ENCODE measurements at places on chromosomes 11 and 22.

DNA sequence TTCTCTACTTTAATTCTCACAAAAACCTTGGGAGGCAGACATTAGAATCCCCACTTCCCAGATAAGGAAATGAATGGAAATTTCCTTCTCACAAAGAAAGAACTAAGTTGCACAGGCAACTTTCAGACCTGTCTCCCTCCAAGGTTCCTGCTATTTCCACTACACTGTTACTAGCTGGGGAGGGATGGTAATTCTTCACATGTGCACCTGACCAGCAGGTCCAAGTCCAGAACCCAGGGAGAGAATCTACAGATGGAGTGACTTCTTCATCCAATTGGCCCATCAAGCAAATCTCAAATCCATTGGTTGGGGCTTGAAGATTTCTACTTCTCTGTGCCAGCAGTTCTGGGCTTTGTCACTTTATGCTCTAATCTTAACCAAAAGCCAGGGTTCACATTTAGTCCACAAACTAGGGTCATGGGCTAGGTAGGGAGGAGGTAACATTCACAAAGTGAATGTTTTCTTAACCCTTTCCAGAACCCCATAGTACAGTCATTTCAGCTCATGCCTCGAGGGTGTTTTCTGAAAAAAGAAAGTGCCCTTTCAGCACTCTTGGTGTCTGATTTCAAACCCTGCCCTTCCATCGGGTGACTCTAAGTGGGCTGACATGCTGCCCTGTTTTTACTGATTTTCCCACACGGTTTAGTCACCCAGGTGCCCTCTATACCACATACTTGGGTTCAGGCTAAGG is 2.7 kb downstream of the POU2AF1 start:
- no peak overlapping the region for H3K4me3 ChIP-seq
- H3K27me3 ChIP-seq: no peaks in the 10 kb centered on the region
- peaks cover 18% of the 10 kb centered on the region for H3K4me1 ChIP-seq
- H3K36me3 ChIP-seq: no peaks in the 10 kb centered on the region
- H3K27ac ChIP-seq: no peak overlapping the region

GRCh38 chr11:86476109-86476861 is 101.6 kb downstream of the CCDC81 start:
- H3K4me3 ChIP-seq: no peak overlapping the region
- peaks cover 6% of the 10 kb centered on the region for H3K4me1 ChIP-seq
- peak overlapping the region; percentile 55 for H3K27ac ChIP-seq
- H3K27me3 ChIP-seq: no peaks in the 10 kb centered on the region

- H3K36me3 ChIP-seq: no peaks in the 10 kb centered on the region
- no peaks in the 10 kb centered on the region for H3K27me3 ChIP-seq
- H3K4me1 ChIP-seq: no peaks in the 10 kb centered on the region
- H3K27ac ChIP-seq: peak overlapping the region; percentile 100
Observed at GRCh38 chr11:67373648-67374570, 511 bp upstream of the CLCF1 start.

DNA sequence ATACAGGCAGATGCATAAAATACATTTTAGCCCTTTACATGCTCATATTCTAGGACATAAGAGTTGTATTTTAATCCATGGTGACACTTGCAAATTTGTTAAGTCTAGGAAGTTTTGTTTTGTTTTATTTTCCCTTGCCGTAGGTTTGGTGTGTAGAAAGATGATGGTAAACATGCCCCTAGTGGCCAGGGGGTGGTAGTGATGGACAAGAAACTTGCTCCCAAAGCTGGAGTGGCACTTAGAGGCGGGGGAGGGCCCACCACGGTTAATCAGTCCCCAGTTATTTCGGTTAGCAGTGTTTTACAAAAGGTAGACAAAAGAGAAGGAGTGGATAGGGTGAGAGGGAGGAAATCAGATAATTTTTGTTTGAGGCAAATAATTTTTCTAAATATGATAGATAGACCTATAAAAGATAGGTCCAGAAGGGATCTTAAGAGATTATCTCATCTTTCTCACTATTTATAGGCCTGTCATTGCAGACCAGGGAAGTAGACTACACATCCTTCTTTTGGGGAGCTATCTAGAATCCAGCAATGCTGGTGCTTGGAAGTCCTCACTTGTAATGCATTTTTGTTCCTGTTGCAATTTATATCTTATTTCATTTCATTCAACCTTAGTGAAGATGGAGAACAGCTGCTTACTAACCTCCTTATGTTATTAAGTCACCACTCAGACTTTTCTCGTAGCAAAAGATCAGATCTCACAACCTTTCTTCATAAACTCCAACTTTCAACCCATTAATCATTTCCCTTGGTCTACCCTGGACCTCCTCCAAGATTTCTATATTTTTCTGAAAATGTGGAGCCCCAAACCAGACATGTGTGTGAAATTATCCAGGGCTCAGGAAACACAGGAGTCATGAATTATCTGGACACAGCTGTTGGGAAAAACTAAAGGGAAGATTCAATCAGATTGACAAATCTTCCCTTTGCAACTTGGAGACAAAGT is 5.9 kb upstream of the BDNF start:
- H3K4me3 ChIP-seq: no peak overlapping the region
- H3K27me3 ChIP-seq: peaks cover 18% of the 10 kb centered on the region
- no peaks in the 10 kb centered on the region for H3K4me1 ChIP-seq
- no peaks in the 10 kb centered on the region for H3K36me3 ChIP-seq

GRCh38 chr11:64146036-64146955 is 19.6 kb downstream of the MACROD1 start:
- no peaks in the 10 kb centered on the region for H3K27me3 ChIP-seq
- peak overlapping the region; percentile 80 for H3K27ac ChIP-seq
- H3K36me3 ChIP-seq: no peaks in the 10 kb centered on the region
- no peak overlapping the region for H3K4me3 ChIP-seq
- H3K4me1 ChIP-seq: peaks cover 2% of the 10 kb centered on the region

DNA sequence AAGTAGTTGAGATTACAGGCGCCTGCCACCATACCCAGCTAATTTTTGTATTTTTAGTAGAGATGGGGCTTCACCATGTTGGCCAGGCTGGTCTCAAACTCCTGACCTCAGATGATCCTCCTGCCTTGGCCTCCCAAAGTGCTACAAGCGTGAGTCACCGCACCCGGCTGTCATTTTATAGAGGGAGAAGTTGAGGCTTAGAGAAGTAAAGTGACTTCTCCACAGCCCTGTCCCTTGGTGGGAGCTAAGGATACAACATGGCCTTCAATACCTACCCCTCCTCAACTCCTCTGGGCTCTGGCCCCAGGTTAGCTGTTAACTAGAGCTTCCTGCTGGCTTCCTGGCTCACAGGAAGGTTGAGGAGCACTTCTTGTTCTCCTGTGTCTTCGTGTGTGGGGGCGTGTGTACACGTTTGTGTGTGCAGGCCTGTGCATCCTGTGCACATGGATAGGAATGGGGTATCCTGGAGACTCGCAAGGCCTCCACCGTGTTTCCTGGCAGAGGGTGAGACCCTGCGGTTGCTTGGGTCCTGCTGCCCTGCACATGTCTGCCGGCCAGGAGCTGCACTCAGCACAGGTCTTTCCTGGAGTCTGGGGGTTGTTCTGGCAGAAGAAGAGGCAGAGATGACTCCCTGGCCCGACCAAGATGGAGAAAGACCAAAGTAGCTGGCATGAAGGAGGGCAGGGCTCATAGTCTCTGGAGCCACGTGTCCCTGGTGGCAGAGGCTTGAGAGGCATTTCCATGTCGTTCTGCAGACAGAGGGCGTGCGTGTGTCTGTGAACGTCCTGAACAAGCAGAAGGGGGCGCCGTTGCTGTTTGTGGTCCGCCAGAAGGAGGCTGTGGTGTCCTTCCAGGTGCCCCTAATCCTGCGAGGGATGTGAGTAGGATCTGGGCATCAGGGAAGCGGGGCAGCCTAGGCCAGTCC is 2.4 kb downstream of the SIDT2 start:
- peak; percentile 92 for DNase-seq
- peak overlapping the region; percentile 92 for H3K27ac ChIP-seq
- no peak overlapping the region for H3K4me3 ChIP-seq
- H3K4me1 ChIP-seq: peaks cover 47% of the 10 kb centered on the region

DNA sequence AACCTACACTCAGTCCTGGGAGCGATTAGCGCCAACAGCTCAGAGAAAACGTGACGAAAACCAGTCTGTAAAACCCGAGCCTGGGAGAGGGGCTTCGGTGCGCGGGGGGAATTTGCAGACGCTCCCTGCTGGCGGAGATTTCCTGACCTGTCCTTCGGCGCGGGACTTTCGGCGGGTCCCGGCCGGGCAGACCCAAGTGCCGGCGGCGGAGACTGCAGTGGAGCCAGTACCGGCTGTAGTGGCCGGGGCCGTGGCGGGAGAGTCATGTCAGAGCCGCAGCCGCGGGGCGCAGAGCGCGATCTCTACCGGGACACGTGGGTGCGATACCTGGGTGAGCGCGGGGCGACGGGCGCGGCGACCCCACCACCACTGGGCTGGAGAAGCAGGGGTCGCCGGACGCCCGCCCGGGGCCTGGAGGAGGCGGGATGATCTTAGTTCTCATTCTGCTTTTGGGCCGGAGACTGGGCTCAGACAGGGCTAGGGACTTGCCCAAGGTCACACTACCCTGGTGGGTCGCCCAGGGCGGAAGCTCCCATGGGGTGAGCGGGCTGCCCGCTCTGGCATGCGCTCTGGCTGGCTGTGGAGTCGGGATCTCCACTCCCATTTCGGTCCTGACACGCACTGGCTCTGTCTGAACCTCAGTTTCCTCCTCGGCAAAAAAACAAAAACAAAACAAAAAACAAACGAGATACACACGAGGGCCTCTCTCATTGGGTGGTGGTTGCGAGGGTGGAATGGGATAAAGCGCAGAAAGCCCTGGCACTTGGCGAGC is at the start of gene MTFP1:
Gene MTFP1, plus strand, starts transcription at position 153 of the 772 bp plus-strand sequence. Its CDS starts 112 bp downstream, at position 265.
- peak within 1 kb of the TSS; percentile 67 for H3K4me3 ChIP-seq
- H3K27me3 ChIP-seq: no peaks in the 10 kb centered on the region
- H3K27ac ChIP-seq: peak within 1 kb of the TSS; percentile 91
- peaks cover 6% of the 10 kb centered on the region for H3K36me3 ChIP-seq

DNA sequence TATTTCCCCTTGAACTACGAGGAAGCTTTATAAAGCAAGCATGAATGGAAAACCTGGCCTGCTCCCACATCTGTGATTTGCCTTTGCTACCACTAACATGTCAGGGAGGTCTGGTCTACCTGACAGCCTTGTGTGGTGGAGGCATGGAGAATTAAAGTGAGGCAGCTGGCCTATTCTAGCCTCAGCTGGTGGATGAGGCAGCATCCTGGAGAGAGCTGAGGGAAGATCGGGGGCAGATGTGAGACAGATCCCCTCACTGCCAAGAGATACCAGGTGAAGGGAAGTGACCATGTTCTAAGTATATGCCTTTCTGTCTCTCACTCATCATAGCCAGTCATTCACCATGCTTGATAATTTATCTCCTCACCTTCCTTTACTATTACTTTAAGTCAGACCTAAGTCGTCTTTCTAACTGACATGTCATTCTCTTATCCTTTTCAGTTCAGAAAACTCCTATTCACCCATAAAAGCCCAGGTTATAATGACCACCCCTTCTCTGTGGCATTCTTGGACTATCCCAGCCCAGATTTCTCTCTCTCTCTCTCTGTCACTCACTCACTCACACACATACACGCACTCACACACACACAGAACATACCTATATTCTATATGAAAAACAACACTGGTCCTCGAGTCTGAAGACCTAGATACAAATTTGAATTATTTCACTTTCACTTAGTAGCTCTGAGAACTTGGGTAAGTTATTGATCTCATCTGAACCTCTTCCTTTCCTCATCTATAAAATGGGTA is 90.7 kb downstream of the CSNK2A3 start:
- no peak overlapping the region for H3K4me3 ChIP-seq
- DNase-seq: no peak
- H3K27ac ChIP-seq: no peak overlapping the region
- H3K27me3 ChIP-seq: no peaks in the 10 kb centered on the region
- H3K4me1 ChIP-seq: peaks cover 9% of the 10 kb centered on the region

DNA sequence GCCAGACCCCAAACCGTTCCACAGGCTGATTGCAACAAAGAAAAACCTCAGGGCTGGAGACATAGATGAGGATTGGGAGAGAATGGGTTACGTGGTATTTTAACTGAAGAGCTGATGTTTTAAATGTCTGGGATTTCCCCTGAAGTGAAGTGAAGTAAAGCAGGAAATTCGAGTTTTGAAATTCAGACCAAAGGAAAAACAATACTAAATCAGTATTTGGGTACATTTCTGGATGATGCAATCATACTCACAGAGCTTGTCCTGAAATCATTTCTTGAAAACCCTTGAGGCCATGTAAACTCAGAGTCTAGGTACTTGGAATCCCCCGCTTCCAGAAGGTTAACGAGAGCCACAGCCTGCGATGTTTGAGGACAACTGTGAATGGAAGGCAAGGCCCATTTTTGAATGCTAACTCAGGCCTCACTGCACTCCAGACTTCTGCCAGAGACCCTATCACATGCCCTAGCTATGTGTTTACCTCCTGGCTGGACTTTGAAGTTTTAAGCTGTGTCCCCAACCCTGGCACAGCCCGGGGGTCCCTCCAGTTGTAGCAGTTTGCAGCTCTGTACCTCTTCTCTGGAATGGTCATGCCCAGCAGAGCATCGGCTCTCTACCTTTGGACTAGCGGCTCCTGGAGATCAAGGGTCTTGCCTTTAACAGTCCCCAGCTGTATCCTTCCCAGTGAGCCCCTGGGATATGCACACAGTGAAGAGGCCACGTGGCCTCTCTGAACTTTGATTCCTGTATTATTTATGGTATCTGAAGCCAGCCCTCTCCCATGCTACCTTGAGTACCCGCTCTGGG is 5.4 kb upstream of the FTH1 start:
- H3K27me3 ChIP-seq: no peaks in the 10 kb centered on the region
- no peak for DNase-seq
- no peaks in the 10 kb centered on the region for H3K36me3 ChIP-seq

DNA sequence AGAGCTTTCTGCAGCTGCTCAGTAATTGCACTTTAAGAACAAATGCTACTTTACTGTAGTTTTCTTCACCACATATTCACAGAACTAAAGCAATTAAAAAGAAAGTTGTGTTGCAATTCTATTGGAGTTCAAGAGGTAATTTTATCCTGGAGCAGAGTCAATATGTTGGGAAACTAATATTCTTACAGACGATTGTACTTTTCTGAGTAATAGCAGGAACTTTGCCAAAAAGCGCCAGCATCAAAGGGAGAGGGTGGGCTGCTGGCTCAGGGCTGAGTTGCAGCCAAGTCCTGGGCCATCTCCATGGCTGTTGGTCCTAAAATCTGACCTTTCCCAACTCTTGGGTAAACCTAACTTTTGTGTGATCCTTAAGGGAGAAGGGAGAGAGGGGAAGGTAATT is 73.6 kb upstream of the MYO18B start:
- peaks cover 14% of the 10 kb centered on the region for H3K4me1 ChIP-seq
- H3K4me3 ChIP-seq: no peak overlapping the region
- no peaks in the 10 kb centered on the region for H3K36me3 ChIP-seq

DNA sequence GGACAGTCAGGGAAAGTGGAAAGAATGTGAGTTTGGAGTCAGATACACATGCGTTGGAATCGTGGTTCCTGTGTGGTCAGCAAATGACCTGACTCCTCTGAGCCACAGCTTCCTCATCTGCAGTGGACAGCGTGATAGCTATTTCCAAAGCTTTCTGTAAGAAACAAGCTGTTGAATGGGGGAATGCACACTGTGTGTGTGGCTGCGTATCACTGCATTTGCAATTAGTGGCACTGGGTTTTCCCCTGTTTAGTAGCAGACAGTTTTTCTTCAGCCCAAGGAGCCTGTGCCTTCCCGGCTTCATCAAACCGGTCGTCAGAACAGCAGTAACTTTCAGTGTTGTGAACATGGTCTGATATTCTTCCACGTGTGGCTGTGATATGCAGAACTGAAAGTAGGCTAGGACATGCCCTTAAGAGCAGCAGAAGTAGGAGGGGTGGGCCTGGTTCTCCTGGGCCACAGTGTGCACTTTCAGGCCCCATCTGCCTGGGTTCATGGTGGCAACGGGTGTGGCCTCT is 121.5 kb downstream of the RRAS2 start:
- no peaks in the 10 kb centered on the region for H3K4me1 ChIP-seq
- no peak overlapping the region for H3K27ac ChIP-seq
- no peak overlapping the region for H3K4me3 ChIP-seq
- no peak for DNase-seq
